ENCODE measurements at places on chromosomes 4 and X. TPM values are rescaled to one million over a fixed set of nuclear protein-coding genes. Genes with fewer than 3 reads are reported as not detected.
A peak's percentile ranks its signal among the peaks of the same experiment; 100 is the strongest.

GRCh38 chrX:155028877-155029291 lies 2.2 kb downstream of the FUNDC2 start:
- no peak for DNase-seq

C1GALT1C1 gene
- total RNA-seq: 4.3 TPM

ARMCX2 gene
- total RNA-seq: 0.55 TPM

DNA sequence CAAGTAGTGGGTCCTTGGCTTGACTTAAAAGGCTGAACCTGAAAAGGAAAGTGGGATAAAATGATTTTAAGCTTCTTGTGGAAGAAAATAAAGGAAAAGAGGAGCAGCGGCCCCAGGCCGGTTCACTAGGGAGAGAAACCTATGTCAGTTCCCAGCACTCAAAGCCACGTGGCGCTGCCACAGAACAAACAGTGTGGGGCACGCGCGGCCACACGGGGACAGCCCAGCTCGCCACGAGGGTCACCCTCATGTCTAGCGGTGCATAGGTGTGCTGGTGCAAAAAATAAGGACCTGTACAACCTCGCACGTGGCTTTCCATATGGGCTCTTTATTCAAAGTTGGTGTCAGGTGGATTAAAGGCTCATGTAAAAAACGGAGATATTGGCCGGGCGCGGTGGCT lies 17.1 kb downstream of the MSANTD1 start:
- no peak for DNase-seq

DNA sequence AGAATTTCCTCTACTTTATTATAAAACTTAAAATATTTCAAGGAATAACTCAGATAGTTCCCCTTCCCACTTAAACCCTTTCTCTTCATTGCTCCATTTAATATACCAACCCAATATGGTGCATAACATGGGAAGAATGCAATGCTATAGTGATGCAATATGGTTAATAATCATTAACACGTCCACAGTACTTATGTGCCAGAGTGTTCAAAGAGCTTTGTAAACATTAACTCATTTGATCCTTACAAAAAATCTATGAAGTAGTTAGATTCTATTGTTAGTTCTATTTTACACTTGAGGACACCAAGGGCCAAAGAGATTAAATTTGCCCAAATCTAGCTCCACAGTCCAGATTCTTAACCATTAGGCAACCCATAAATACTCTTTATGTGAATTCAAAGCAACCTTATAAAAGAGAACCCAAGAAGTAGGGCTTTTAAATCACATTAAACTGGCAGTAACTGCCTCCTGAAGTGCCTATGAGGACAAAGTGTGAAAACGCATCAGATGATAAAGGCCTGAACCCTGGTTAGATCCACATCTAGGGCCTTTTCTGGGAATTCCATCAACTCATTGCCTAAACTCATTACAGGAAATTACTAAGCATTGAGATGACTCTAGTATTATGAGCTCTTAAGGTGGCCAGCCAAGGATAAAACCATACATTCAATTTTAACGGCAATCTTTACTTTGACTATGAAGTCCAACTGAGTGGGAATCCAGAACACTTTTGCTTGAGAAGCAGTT lies 94.3 kb downstream of the AREG start:
- DNase-seq: no peak

GRCh38 chr4:88147799-88148217 lies 10.6 kb downstream of the ABCG2 start:
- no peak for DNase-seq

DCAF4L1 gene
- total RNA-seq: 0.10 TPM

- DNase-seq: no peak
Observed at GRCh38 chrX:139892512-139892911, 40.3 kb downstream of the ATP11C start.

DNA sequence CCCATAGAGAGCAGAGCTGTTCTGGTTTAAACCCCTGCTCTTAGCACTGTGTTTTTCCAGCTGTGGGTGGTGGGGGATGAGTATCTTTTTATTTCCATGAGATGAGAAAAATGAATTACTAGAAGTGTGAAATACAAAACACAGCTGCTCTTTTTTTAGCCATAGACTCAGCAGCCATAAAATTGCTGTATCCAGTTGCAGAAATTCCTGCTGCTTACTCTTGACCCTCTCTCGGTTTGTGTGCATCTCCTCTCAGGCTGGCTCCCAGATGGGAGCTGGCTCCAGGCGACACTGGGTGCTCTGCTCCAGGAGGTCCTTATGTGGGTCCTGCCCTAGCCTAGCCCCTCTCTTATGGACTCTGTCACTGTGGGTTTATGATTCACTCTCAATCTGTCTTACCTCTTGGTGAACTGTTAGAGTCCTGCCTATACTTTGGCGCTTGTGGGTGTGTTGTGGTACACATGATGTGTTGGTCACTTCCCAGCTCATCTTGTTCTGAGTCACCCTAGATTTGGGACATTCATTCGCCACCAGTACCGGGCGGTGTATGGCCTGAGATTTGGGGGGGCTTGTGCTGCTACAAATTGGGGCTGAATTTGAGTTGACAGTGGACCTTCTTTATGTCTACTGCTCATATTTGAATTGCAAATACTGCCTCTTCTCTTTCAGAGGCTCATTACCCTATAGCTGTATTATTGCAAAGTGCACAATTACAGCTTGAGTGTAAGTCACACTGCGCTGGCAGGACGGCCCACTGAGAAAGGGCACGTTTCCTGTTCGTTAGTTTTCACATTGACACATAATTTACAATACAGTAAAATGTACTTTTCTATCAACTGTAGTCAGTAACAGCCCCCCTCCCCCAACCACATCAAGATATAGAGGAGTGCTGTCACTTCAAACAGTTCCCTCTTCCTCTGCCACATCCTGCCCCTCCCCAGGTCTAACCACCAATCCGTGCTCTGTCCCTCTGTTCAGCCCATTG lies 46.9 kb upstream of the MSANTD1 start:
- peak; percentile 43 for DNase-seq

- DNase-seq: no peak
Observed at GRCh38 chr4:7381221-7381889, 53.4 kb downstream of the PSAPL1 start.

DNA sequence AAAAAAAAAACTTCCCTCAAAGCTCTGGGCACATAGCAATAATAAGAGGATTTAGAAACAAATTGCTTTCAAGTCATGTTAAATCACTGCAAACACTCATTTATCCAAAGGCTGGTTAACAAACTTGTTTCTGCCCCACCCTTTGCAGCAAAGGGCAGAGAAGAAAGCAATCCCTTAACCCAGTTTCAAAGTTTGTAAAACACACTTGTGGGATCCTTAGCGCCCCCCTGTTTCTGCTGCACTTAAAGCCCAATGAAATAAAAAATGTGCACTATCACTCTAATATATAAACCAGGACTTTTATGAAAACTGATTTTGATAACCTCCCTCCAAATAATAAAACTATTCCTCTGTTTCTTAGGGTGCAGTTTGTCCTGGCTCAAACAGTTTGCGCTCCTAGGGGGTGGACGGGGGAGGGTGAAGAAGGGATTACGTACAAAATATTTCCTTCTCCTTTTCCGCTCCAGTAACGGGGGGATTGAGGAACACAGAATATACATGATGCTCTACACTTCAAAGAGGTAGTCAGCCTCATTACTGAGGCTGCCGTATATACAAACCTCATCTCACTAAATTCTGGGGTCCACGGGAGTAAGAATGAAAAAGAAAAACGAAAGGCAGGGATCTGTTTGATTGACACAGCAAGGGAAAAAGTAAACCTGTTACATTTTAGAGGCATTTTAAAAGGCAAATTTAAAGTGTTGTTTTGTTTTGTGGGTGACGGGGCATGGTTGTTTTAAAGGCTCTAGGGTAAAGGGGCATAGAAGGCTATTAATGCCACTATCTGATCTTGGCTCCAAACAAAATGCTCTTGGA lies 3.1 kb upstream of the PCDH10 start:
- DNase-seq: no peak

- no peak for DNase-seq
Observed at GRCh38 chr4:173698557-173699262, 168.7 kb upstream of the HAND2 start.

GRCh38 chr4:186002853-186003252 lies 66.1 kb upstream of the TLR3 start:
- no peak for DNase-seq

- no peak for DNase-seq
Observed at GRCh38 chr4:13492747-13493146, 8.6 kb upstream of the RAB28 start.

MAMLD1 gene
- total RNA-seq: 1.9 TPM

DNA sequence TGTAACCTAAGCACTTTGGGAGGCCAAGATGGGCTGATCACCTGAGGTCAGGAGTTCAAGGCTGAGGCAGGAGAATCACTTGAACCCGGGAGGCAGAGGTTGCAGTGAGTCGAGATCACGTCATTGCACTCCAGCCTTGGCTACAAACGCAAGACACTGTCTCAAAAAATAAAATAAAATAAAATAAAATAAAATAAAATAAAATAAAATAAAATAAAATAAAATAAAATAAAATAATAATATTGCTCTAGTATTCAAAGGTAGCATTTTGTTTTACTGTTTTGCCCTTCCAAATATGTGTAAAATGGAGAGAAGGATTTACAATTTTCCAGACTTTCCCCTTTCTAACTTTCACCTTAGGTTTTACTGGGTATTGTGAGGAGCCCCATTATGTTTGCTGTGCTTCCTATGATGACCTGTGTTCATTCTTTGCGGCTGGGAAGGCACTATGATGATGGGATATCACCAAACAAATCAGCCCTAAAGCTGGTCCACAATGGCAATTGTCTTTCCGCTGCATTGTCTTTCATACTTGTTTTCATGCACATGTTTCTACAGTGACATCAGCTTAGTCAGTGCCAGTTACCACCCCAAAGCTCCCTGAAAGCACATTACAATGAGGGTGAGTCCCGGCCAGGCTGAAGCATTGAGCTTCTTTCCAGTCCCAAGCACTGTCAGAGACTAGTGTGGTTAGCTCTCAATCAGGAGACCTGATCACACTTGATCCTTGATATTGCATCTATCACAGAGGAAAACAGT lies 50.8 kb downstream of the DTHD1 start:
- no peak for DNase-seq

- no peak for DNase-seq
Observed at GRCh38 chr4:47784222-47784621, 53.6 kb downstream of the CORIN start.

- no peak for DNase-seq
Observed at GRCh38 chrX:51852096-51852495, 41.3 kb upstream of the MAGED1 start.

HTR2C gene
- not detected for total RNA-seq

DNA sequence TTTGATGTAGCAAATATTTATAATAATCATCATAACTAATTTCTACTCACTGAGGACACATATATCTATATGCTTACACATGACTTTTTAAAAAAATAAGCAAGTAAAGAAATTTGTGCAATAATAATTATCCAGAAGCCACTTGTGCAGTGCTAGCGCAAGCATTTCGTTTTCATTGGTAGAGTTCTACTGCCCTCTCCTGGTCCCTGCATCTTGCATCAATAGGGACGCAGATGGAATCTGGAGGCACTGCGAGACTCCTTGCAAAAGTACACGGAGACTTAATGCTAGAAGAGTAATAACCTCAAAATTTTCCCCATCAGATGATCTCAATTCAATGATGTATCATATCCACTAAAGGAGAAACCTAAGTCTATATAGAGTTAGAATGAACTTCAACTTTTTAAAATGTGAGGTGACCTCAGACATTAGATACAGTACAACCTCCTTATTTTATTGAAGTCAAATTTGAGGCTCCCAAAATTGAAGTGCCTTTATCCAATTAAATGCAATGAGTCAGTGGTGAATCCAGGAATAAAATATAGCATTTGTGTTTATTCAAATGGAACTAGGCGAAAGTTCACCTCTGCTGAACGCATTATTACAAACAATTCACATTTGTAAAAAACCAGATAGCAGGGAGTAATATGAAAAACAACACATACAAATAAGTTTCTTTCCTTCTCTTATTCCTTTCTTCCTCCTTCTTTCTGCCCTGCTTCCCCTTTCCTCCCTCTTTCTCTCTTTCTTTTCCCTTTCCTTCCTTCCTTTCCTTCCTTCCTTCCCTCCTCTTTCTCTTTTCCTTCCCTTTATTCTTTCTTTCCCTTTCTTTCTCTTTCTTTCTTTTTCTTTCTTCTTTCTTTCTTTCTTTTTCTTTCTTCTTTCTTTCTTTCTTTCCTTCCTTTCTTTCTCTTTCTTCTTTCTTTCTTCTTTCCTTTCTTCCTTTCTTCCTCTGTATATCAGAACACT lies 450.0 kb downstream of the ANKRD50 start:
- DNase-seq: no peak

N4BP2 gene
- 16.6 TPM for total RNA-seq

- DNase-seq: no peak
Observed at GRCh38 chrX:130705591-130705990, 197.4 kb downstream of the ENOX2 start.

PABPC4L gene
- not detected for total RNA-seq

MXRA5 gene
- not detected for total RNA-seq
